ENCODE measurements at places on chromosomes 12 and 14.

GRCh38 chr12:12166751-12167150 lies 96.0 kb downstream of the BCL2L14 start:
- peaks cover 6% of the 10 kb centered on the region for H3K36me3 ChIP-seq
- no peaks in the 10 kb centered on the region for H3K27me3 ChIP-seq
- peaks cover 11% of the 10 kb centered on the region for H3K4me1 ChIP-seq
- H3K27ac ChIP-seq, result no peak overlapping the region

- no peak overlapping the region for H3K4me3 ChIP-seq
- H3K4me1 ChIP-seq, result peaks cover 4% of the 10 kb centered on the region
- DNase-seq, result no peak
Measured at GRCh38 chr12:91639327-91639726, 456.7 kb upstream of the DCN start.

DNA sequence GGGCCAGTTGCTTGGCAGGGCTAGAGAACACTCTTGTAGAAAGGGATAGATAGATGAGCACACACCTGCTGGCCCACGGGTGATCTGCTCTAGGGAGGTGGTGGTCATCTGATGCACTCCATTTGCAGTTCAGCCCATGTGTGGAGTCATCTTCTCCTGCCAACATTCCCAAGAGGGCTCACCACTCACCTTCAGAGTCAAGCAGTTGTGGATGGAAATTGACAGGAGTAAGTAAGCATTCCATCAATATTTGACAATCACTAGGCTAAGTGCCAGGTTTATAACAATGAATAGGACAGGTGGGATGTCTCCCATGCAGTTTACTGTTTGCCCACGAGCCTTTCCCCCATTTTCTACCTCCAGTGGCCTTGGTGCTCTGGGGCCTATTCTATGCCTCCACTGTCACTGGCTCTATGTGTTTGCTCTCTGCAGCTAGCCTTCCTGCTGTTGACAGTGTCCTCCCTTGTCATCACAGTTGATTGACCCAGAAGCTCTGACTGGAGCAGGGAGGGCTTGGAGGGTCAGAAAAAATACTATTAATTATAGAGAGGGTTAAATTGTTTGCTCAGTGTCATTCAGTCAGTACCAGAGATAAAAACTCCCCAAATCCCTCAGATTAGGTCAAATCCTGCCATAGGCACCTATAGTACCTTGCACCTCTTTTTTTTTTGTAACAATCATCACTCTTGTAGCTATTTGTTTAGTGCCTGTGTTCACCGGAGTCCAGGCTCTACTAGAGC lies 134.6 kb upstream of the PZP start:
- H3K4me1 ChIP-seq, result peaks cover 13% of the 10 kb centered on the region
- H3K27ac ChIP-seq, result no peak overlapping the region
- H3K27me3 ChIP-seq, result peaks cover 1% of the 10 kb centered on the region
- DNase-seq, result no peak

DNA sequence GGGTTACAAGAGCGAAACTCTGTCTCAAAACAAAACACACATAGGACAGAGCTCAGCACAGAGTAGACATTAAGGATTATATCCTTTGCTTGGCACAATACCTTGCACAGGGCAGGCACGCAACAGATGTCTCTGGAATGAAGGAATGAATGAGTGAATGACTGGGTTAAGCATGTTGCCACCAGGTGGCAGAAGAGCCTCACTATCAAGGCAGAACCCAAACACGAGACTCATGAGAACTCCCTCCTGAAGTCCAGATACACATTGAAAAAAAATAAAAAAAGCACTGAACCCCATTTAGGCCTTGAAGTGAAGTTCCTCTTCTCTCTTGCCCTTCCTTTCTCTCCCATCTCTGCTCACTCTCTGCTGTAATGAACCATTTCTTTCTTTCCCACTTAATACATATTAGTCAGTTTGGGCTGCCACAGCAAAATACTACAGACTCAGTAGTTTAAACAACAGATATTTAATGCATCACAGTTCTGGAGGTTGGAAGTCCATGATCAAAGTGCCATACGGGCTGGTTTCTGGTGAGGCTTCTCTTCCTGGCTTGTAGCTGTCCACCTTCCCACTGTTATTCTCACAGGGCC lies 26.6 kb upstream of the LTA4H start:
- H3K27me3 ChIP-seq, result no peaks in the 10 kb centered on the region
- no peak overlapping the region for H3K4me3 ChIP-seq
- peaks cover 5% of the 10 kb centered on the region for H3K4me1 ChIP-seq
- H3K36me3 ChIP-seq, result no peaks in the 10 kb centered on the region
- H3K27ac ChIP-seq, result no peak overlapping the region
- DNase-seq, result no peak

DNA sequence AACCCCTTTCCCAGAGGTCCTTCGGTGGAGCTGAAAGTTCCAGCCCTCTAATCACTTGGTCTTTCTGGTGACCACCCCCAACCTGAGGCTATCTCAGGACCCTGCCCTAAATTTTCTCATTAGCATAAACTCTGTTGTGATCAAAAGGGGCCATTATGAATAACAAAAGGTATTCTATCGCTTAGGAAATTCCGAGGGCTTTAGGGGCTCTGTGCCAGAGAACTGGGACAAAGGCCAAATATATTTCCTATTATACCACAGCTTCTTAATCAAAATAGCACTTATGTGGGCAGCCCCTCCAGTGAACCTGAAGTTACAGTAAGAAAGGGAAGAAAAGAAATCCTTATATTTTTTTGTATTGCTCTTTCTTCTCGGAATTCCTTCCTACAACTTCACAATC lies 125.3 kb upstream of the NPAS3 start:
- H3K4me3 ChIP-seq, result no peak overlapping the region
- no peaks in the 10 kb centered on the region for H3K36me3 ChIP-seq
- no peak for DNase-seq

DNA sequence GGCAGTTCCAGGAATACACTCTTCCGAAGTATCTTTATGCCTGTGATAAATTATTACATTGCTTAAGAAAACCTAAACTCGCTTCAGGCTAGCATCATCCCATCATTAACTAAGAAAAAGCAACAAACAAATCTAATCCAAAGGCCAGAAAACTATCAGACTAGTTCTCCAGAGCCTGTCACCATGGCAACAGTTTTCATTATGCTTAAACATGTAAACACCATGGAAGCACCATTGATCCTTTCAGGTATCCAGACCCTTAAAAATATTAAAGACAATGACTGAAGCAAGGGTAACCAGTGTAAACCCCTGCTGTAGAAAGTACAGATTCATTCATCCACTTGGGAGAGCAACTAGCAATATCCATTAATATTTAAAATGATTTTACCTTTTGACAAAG lies 9.8 kb downstream of the DAD1 start:
- peak overlapping the region; percentile 67 for H3K27ac ChIP-seq
- H3K4me1 ChIP-seq, result peaks cover 31% of the 10 kb centered on the region
- H3K4me3 ChIP-seq, result no peak overlapping the region
- DNase-seq, result no peak

DNA sequence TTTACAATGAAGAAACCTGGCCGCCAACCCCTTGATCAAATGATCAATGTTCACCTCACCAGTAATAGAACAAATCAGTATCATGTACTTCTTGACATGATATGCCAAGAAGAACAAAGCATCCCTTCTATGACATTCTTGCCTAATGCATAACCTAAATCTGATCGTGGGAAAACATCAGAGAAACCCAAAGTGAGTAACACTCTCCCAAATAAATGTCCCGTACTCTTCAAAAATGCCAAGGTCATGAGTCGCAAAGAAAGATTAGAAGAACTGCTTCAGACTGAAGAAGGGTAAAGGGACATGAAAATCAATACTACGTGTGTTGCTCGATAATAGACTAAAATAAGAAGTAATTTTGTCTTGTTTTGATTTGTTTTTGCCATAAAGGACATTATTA lies 11.4 kb upstream of the SLC25A3 start:
- no peak overlapping the region for H3K27ac ChIP-seq
- no peaks in the 10 kb centered on the region for H3K4me1 ChIP-seq
- no peaks in the 10 kb centered on the region for H3K27me3 ChIP-seq
- H3K4me3 ChIP-seq, result no peak overlapping the region
- no peaks in the 10 kb centered on the region for H3K36me3 ChIP-seq

GRCh38 chr12:95136598-95136997 lies 63.2 kb upstream of the NR2C1 start:
- no peaks in the 10 kb centered on the region for H3K27me3 ChIP-seq
- H3K27ac ChIP-seq, result no peak overlapping the region
- no peak for DNase-seq
- H3K4me1 ChIP-seq, result no peaks in the 10 kb centered on the region

DNA sequence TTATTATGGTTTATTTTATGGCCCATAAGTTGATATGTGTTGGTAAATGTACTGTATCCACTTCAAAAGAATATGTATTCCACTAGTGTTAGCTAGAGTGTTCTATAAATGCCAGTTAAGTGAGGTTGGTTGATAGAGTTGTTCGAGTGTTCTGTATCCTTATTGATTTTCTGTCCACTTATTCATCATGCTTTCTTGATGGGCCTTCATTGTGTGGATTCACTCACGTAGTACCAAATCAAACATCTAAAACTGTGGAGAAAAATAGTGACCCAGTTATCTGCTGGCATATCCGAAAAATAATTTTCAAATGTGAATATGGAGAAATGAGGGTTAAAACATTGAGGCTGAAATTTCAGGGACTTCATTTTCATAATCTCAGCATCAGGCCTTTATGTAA lies 230.4 kb downstream of the TRHDE start:
- H3K36me3 ChIP-seq, result no peaks in the 10 kb centered on the region
- no peaks in the 10 kb centered on the region for H3K4me1 ChIP-seq
- no peak overlapping the region for H3K27ac ChIP-seq
- H3K4me3 ChIP-seq, result no peak overlapping the region

GRCh38 chr12:18472304-18472703 lies 211.0 kb downstream of the PIK3C2G start:
- H3K27ac ChIP-seq, result no peak overlapping the region
- no peak for DNase-seq
- H3K4me3 ChIP-seq, result no peak overlapping the region
- H3K36me3 ChIP-seq, result no peaks in the 10 kb centered on the region

DNA sequence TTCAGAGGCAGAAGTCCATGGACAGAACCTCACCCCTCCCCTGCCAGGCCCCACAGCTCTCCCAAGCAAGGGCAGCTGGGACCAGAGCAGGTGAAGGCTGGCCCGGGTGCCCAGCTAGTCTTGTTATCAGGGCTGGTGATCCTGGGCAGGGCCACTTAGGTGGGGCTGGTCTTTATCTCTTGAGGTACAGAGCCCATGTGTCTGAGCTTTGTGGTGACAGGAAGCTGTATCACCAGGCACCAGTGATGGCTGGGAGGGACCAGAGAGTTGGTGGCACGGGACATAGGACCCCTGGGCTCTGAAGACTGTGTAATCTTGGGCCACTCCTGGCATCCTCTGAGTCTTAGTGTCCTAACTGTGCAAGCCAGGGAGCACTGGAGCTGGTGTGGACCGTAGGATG lies 12.8 kb upstream of the HPD start:
- H3K27ac ChIP-seq, result no peak overlapping the region
- no peak overlapping the region for H3K4me3 ChIP-seq
- no peaks in the 10 kb centered on the region for H3K36me3 ChIP-seq
- no peaks in the 10 kb centered on the region for H3K27me3 ChIP-seq
- no peak for DNase-seq

DNA sequence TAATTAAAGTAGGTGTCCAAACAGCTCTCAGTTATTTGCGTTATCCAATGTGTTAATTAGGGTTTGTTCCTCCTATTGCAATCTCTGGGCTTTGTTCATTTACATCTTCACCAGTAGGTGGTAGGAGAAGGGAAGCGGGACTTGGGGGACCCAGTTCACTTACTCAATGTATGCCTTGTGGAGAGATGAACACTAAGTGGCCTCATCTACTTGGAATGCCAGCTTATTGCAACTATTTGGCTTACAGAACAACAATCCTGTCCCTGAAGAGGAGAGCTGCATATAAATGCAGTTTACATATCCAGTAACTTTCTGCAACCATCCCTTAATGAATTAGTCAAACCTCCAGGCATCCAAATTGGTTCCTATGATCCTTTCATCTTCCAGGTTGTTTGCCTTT lies 417.1 kb upstream of the CCDC196 start:
- no peak overlapping the region for H3K27ac ChIP-seq
- no peak for DNase-seq
- no peaks in the 10 kb centered on the region for H3K36me3 ChIP-seq
- H3K4me1 ChIP-seq, result no peaks in the 10 kb centered on the region
- no peak overlapping the region for H3K4me3 ChIP-seq
- H3K27me3 ChIP-seq, result peaks cover 8% of the 10 kb centered on the region
